Karpas-422 (cell line): ENCODE measurements at places on chromosomes 4 and X. TPM values are rescaled to one million over a fixed set of nuclear protein-coding genes. Genes with fewer than 3 reads are reported as not detected.
A peak's percentile ranks its signal among the peaks of the same experiment; 100 is the strongest.

The ASB9 gene
- not detected in 2 replicates for total RNA-seq

The SUPT20HL2 gene
- total RNA-seq: not detected in 2 replicates

- DNase-seq: no peak
These were observed 30.8 kb downstream of the EXOC1 start for GRCh38 chr4:55884093-55884850.

DNA sequence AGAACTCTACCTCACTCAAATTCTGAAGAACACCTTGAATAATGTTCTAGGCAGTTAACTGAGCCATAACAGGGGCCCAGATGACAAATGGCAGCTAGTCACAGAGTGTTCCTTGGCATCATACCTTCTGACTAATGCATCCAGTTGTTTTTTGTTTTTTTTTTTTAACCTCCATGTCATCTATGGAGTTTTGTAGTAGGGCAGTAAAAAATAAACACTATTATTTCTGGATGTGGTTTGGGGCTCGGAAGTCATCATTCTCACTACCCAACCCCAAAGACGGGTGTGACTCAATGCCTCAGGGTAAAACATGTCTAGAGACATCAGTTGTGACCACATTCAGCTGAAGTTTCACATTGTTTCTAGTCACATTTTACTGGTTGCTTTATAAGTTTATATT, 31.2 kb upstream of the MCF2 start:
- no peak for DNase-seq

DNA sequence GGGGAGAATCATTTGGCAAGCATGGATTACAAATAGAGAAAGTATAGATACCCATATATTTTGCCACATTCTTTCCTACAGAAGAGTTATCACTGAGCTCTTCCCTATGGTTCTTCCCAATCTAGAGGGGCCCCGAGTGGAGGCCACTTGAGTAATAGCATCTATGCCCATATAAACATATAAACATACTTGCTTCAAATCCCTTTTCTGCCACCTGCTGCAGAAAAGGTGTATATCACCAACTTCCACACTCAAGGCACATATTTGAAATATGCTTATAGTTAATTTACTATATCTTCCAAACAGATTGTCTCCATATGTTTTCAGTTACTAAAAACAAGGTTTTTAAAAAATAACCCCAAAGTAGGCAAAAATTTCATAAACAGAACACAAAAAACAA, 642.8 kb upstream of the DIPK2B start:
- DNase-seq: no peak

The C4orf50 gene
- 0.19 and 0.32 TPM in 2 replicates for total RNA-seq

GRCh38 chrX:106980952-106981626, 18.9 kb downstream of the MORC4 start:
- DNase-seq: no peak

DNA sequence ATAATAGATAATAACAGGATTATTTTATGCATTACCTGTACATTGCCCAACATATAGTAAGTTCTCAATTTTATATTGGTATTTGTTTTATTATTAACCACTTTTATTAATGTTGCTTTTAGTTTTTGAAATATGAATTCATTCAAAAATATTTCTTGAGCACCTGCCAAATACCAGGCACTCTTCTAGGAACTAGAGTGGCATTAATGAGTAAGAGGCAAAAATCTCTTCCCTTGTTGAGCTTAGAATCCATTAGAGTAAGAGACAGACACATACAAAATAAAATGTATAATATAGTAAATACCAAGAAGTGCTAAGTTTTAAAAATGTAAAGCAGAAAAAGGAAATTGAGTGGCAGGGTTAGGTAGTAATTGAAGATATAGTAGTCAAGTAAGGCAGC, 45.8 kb downstream of the TET2 start:
- no peak for DNase-seq

GRCh38 chrX:12971282-12972003, 3.5 kb upstream of the TMSB4X start:
- DNase-seq: no peak

DNA sequence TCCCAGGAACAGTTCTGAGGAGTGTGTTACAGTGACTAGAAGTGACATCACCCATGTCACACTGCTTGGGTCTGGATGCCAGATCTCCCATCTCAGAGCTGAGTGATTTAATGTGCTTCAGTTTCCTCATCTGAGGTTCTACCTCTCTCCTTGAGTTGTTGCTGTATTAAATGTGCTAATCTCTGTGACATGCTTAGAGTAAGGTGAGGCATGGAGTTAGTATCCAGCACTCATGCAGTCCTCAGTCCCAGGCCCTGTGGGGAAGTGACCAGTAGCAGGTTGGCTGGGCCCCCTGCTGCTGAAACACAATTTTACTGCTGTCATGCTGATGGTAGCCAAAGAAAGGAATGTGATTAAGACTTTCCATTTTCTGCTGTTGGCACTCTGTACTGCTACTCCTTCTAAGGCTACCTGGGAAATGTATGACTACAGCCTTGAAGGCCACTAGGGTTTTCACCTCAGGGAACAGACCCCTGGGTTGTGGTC, 639.6 kb downstream of the MID1IP1 start:
- DNase-seq: no peak

The RTL9 gene
- total RNA-seq: 0.07 TPM in 1 of 2 replicates, not detected in the other

GRCh38 chr4:40200875-40201801, 4.3 kb downstream of the RHOH start:
- DNase-seq: peak; percentile 93

- DNase-seq: no peak
These were observed 44.9 kb downstream of the GPM6A start for GRCh38 chr4:175767150-175767549.

The TIMM17B gene
- 84.5 and 108 TPM in 2 replicates for total RNA-seq

- peak; percentile 73 for DNase-seq
These were observed 23.5 kb downstream of the INTS6L start for GRCh38 chrX:135543924-135544323.

The SHROOM4 gene
- not detected in 2 replicates for total RNA-seq

GRCh38 chr4:180909279-180909678, 1333.9 kb upstream of the TENM3 start:
- DNase-seq: peak; percentile 44

GRCh38 chrX:122625821-122626220, 558.3 kb upstream of the GRIA3 start:
- DNase-seq: no peak
